Thoracic aorta (tissue), 2 donors: ENCODE measurements at places on chromosomes 4 and X.

- no peak for DNase-seq
These were observed 544.6 kb downstream of the IL15 start for GRCh38 chr4:142181021-142181420.

GRCh38 chrX:72666451-72666850 lies 47.7 kb downstream of the PHKA1 start:
- DNase-seq = no peak

DNA sequence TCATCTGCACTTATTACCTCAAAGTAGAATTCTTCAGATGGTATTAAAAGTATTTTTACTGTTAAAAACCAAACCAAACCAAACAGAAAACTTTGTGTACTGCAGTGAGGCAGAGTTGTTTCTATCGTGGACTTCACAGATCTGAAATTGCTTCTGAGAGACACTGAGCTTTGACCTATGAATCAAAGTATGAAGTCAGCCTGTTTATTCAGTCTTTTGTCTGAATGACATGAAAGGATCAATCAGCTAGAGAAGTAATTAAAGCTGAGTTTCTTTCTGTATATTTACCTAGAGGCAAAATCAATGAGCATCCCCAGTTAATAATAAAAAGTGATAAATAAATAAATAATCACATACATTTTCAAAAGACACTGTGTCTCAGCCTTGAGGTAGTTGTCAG lies 2121.0 kb downstream of the PCDH7 start:
- no peak for DNase-seq

GRCh38 chr4:166363198-166363597 lies 490.2 kb downstream of the TLL1 start:
- DNase-seq = no peak

GRCh38 chrX:123876177-123876576 lies 16.3 kb downstream of the XIAP start:
- no peak for DNase-seq

DNA sequence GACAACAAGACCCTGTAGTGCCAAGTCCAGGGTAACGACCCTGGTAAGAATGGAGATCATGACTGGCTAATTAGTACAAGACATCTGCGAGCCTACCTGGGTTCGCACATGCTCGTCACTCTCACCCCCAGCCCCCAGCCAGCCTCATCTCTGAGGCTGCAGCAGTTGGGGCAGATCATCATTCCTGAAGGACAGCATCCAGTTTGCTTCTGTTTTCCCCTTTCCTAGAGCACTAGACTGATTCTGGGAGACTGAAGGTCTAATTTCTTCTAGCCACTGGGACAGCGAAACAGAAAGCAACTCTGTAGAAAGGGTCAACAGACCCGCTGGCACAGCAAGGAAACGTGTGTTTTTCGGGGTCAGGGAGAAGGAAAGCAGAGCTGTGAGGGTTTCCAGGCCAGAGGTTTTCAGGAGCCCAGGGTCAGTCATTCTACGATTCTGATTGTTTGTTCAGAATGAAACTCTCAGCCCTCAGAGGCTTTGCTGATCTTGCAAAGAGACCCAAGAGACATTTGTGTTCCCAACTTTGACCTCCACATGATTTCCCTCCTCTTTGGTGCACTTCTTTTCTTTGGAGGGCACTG lies 343.1 kb upstream of the NOCT start:
- no peak for DNase-seq

GRCh38 chrX:1486177-1486576 lies 33.5 kb upstream of the ASMTL start:
- DNase-seq = no peak

- DNase-seq = no peak
These were observed 62.2 kb downstream of the PRKX start for GRCh38 chrX:3651277-3651676.

- no peak for DNase-seq
These were observed 136.4 kb upstream of the FGF13 start for GRCh38 chrX:138847930-138848329.

DNA sequence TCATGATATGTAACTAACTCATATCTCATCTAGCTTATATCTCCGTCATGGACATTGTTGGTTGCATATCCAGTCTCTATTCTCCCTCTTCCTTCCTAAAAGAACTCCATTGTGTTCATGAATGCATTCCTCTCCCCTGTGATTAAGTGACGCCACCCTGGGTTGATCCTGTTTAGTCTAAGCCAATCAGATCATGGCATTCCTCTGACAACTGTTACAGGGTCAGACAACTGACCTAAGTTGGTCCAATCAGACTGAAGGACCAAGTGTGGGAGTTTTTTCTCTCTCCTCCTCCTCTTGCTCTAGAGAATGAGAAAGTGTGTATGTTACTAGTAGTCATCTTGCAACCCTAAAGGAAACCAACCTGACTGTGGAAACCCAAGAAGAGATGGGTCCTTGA lies 3.6 kb downstream of the APOO start:
- DNase-seq = no peak

DNA sequence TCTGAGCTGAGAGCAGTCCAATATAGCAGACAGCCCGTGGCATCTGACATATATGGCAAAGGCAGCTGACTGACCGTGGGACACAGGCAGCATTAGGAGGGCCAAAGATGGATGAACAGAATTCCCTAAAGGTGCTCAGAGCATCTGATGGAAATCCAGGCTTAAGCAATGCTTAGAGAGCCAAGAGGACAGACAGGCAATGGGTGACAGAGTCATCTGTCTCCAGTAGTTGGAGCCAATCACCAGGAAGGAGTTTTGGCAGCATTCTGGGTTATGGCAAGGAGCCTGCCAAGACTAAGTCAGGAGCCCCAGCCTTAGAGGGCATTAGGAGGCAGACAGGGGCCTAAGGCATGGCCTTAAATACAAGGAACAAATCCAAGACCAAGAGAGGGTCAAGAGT lies 153.3 kb upstream of the USP9X start:
- DNase-seq = no peak

GRCh38 chrX:16124201-16124600 lies 836 bp downstream of the GRPR start:
- DNase-seq = no peak

DNA sequence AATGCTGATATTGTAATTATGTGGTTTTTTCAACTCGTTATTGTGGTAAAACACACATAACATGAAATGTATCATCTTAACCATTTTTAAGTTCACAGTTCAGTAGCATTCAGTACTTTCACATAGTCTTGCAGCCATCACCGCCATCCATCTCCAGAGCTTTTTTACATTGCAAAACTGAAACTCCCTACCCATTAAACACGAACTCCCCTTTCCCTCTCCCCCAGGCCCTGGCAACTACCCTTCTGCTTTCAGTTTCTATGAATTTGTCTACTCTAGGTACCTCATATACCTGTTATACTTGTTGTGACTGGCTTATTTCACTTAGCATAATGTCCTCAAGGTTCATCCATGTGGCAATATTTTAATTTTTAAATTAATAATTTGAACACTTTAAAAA lies 380.6 kb downstream of the MAPK10 start:
- DNase-seq = no peak

- DNase-seq = no peak
These were observed 182.7 kb downstream of the KIT start for GRCh38 chr4:54840430-54840829.

DNA sequence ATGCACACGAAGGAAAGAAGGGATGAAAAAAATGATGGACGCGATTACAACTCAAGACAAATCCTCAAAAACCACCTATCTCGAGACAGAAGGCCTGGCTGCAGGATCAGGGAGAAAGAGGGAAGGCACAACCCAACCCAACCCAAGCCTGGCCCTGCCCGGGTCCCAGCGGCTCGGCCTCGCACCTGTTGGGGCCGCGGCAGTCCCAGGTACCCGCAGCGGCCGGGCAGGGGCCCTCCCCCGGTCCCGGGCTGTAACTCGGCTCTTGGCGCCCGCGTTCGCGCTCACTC lies 464 bp downstream of the RASGEF1B start:
- no peak for DNase-seq
